ENCODE measurements at places on chromosomes 2 and 18.

DNA sequence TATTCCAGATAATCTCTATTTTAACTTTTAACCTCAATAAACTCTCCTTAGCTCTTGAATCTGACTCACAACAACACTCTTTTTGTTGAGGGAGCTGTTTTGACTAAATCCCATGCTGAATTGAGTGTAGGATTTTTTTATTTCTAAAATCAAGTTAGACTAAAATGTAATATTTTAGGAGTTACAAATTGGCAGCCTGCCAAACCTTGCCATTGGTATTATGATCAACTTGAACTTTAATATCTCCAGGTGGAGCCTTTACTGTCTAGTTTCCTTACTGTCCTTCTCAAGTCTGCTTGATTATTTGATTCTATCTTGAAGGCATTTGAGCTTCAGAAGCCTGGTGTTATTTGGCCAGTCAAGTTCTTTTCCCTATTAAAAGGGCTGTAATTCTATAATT, 8.7 kb downstream of the PIKFYVE start:
- DNase-seq: no peak

- no peak for DNase-seq
Observed at GRCh38 chr2:31813016-31813415, 197.8 kb downstream of the MEMO1 start.

DNA sequence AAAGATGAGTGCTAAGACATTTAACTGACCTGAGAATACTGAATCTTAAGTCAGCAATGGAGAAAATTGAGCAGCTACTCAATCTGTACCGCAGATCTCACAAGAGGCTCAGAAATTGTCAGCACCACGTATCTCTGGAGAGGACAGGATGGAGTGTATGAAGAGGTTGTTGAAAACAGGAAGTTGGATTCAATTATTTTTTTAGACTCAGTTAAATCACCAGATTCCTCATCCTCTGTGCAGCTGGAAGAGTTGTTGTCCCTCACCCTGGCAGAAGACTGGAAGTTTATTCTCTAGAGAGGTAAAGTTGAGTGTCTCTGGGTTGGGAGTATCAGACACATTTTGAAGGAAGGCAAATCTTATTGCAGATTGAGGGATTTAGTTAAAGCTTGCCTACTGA, 114.9 kb upstream of the NT5C1B start:
- DNase-seq: no peak

DNA sequence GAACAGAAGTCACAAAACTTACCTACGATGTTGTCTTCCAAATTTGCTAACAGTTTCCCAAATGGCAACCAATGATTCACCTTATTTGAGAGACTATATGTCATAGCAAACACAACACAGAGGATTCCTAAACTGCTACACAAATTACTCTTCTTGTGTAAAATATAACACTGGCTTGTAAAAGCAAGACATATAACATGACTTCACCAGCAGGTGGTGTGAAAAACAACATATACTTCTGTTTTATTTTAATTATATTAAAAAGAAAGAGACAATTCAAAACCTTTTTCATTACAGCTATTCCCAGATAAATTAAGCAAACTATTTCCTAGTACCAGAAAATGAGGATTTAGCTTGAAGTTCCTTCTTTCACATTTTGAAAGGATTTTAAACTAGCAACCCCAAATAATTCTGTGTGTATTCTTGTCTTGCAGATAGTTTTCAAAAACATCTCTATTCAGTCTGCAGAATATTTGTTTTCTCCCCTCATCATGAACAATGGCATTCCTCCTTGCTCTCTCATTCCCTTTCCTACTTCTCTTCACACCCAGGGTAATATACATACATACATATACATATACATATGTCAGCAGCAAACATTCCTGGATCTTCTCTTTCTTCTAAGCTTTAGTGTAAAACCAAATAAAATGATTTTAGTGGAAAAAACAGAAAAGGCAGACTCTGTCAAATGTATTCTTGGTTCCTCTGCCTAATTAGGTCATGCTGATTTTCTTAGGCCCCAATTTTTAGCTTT, 62.1 kb downstream of the SCN3A start:
- peak; percentile 6 for DNase-seq

- peak; percentile 5 for DNase-seq
Observed at GRCh38 chr2:172342611-172343010, 84.8 kb upstream of the ITGA6 start.

GRCh38 chr2:2872713-2873449, 504.7 kb downstream of the EIPR1 start:
- no peak for DNase-seq

GRCh38 chr2:207230261-207231105, 64.7 kb upstream of the KLF7 start:
- DNase-seq: peak; percentile 60

DNA sequence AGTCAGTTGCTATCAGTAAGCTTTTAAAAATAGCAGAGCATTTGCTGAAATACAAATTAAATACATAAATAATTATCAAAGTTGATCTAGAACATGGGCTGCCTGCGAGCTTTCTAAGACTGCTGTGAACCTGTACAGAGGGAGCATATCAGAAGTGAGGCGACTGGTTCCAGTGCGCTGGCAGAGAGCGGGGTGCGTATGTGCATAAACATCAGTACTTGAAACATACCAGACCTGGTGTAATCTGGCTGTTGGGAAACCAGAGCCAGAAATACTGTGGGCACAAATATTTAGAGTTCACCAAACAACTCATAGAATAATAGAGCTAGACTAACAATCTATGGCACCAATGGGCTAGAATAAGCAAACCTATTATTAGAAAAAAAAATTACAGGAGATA, 27.3 kb downstream of the PDIA6 start:
- no peak for DNase-seq

GRCh38 chr2:64493788-64494187, 30.3 kb upstream of the AFTPH start:
- no peak for DNase-seq

DNA sequence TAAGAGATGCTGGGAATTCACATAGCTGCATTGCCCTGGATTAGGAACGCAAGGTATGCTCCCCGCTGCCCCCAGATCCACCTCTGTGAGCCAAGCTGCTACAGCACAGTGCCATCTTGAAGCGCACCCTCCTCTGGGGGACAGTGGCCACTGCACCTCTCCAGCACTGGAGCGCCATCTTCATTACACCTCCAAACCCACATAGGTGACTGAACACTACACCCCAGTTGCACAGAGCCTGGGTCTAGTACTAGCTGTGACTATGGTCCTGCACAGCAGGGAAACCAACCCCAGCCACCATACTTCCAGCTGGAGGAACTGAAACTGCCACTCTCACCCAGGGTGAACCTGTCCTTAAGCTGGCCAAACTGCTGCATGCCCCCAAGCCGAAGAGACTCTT, 84.6 kb downstream of the TMEM237 start:
- no peak for DNase-seq
